LNCaP clone FGC (cell line): ENCODE measurements at places on chromosomes 7 and 10.

GRCh38 chr10:122551450-122551849 is 9.1 kb upstream of the DMBT1 start:
- DNase-seq, result no peak

DNA sequence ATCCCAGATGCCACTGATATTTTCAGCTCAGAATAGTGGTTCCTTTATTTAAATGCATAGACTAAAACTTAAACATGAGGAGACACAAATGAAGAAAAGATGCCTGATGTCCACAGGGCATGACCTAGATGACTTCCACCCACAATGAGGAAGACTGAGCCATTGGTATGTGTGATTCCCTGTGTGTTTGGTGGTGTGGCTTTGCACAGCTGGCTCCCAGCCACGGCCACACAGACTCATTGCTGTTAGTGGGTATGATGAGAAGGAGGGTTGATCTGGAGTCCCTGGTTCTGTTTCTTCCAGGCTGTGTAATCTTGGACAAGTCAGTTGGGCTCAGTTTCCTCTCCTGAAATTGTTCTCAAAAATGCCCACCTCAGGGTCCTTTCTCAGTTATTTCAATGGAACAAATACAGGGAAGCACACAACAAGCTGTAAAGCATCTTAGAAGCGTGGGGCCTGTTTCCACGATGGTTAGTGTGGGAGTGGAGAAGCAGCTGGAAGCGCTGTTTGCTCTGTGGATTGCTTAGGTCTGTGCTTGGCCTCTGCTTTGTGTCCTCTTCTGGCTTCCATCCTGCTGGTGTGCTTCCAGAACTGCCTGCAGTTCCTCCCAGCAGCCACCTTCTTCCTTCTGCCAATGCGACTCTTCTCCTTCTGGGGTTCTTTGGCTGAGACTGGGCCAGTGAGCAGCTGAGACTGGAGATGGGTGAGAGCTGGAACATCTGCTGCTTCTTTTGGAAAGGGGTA is 303.7 kb downstream of the BMPER start:
- DNase-seq, result no peak

DNA sequence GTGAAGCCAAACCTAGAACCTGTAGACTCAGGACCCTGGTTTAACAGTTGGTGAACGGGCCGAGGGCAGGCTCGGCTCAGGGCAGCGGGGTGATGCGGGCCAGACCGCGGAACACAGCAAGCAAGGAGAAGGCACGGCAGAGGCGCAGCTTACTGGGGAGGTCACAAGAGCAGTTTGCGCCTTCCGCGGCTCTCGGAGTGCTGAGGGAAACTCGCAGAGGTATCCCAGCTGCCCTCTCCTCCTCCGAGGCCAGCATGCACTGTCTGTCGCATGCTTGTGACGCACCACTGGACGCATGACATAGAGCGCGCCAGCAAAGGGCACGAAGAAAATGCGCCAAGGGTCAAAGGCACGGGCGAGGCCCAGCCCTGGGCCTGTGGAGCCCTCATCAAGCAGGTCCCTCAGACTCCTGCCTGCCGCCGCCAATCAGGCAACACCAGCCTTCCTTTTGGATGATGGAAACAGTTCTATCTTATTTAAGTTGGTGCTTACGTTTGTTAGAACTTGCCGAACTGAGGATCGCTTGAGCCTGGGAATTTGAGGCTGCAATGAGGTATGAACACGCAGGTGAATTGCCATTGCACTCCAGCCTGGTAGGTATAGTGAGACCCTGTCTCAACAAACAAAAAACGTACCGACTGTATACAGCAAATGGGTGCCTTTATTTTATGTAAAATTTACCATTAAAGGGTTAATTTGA is 574.3 kb upstream of the GHITM start:
- DNase-seq, result no peak

GRCh38 chr7:67392596-67393438 is 396.2 kb downstream of the TYW1 start:
- DNase-seq, result peak; percentile 82

DNA sequence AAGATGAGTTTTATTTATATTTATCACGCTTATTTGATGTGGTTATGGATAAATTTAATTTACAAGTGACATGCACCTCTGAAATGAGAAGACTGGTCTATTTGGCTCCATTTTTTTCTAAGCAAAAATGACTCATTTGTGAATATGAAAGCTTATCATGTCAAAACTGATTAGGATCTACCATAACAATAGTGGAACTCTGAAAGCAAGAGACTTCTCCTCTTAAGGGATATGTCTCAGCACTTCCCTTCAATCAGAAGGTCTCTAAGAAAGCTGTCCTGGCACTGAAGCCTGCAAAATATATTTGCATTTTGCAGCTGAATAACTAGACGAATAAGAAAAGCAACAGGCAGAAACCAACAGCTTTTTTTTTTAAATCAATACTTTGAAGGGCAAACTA is 12.7 kb downstream of the FAS start:
- no peak for DNase-seq

DNA sequence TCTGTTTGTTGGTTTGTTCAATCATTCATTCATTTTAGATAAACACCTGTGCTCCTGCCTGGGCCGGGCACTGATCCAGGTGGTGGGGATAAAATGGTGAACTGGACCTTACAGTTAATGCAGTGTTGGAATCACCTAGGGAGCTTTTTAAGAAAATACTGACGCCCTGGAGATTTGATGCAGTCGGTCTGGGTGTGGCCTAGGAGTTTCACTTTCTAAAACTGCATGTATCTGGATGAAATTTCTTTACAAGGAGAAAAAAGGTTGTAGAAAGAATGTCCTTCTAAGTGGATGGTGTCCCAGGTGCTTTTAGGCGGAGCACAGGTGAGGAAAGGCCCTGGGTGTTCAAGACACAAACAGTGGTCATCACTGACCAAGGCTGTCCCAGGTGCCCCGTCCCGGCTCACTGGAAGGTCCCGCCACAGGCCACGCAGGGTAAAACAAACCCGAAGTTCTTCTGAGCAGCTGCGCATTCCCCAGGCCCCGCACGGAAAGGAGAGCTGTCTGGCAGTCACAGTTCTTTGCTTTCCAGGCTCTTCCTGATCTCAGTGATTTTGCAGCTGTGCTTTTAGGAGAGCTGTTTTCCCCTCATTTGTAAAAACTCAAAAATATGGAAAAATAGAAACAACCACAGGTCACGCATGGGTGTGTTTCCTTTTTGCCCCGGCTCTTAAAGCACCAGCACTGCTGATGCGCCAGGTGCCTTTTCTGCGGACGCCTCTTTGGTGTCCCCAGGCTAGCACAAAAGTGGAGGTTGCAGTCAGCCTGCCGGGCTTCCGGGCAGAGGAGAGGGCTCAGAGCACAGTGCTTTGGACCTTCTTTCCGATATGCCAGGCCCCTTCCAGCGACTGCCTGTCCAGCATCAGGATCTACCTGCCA is 161.9 kb downstream of the GRK5 start:
- no peak for DNase-seq

GRCh38 chr10:14186245-14186644 is 144.5 kb downstream of the FRMD4A start:
- DNase-seq, result no peak

DNA sequence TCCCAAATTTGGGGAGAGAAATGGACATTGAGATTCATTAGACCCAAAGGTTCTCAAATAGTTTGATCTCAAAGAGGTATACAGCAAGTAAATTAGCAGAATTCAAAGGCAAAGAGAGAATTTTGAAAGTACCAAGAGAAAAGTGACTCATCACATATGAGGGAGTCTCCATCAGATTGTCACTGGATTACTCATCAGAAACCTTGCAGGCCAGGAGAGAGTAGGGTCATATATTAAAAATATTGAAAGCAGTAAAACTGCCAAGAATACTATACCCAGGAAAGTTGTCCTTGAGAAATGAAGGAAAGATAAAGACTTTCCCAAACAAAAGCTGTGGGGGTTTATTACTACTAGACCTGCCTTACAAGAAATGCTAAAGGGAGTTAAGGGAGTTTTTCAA is 140.6 kb downstream of the TMEM168 start:
- no peak for DNase-seq

- DNase-seq, result no peak
These were observed 128.4 kb upstream of the PPP2R2D start for GRCh38 chr10:131772441-131772840.

- no peak for DNase-seq
These were observed 67.3 kb downstream of the VWA2 start for GRCh38 chr10:114306116-114306973.

- DNase-seq, result no peak
These were observed 5.6 kb downstream of the CH25H start for GRCh38 chr10:89201345-89202032.

- DNase-seq, result no peak
These were observed 111.8 kb downstream of the ANKRD61 start for GRCh38 chr7:6142871-6143380.

DNA sequence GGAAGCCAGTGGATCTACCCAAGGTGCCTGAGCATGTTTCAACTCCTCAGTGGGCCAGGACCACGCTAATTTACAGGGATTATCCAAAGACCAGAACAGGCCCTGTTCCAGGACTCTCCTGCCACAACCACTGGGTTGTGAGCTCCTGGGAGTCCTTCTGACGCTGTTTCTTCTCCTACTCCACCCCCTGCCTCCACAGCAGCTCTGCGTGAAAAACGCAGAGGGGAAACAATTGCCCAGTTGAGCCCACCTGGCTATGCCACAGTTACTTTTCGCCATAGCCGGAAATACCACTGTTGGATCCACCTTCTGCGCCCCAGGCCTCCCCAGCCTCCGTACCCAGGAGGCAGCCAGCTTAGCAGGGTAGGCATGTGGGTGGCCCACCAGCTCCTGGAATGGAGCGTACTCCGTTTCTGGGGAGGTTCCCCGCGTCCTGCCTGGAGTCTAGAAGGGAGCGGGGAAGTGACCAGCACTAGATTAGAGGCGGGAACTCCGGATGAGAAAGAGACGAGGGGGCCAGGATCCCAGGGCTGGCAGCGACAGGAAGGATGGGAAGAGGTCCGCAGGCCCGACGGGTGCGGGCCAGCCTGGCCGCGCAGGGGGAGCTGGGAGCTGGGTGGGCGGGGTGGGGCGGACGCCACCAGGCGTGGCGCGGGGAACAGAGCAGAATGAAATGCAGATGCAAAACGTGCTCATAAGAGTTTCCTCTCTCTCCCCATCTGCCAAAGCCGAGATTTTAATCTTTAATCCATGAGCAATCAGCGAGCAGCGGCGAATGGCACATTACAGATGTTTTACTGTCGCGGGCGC is 32.1 kb upstream of the PAX2 start:
- DNase-seq, result no peak

DNA sequence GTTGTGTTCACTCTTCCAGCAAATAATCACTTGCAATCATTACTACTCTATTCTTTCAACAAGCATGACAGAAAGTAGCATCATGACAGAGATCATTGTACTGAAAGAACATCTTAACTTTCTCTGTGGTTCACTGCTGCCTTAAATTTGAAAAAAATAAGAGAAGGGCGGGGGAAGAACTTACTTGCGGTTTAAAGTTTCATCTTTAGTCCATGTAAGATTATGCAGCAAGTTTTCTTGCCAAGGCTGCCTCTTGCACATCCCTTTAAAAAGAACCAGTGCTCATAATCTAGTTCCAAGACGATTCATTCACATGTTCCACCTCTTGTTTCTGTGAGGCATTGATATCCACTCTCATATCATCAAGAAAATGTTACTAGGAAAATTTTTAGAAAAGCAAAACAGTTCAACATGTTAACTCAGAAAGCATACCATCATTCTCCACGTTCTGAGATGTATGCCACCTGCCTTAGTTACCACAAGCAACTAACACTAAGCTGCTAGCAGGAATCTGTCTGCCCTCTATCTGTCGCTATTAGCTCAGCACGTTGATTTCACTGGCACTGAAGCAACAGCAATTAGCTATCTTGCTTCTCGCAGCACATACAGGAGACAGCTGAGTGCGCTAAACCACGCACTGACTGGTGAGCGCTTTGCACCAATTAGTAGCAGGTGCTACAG is at the start of gene PCDH15:
PCDH15 (minus strand) TSS at position 491 of the 681 bp plus-strand sequence. CDS start 136,969 bp downstream, outside the sequence.
- peak; percentile 27 for DNase-seq

- peak; percentile 54 for DNase-seq
These were observed 26.3 kb upstream of the ITGB8 start for GRCh38 chr7:20304366-20304765.

GRCh38 chr7:85908051-85908450 is 721.2 kb upstream of the SEMA3D start:
- peak; percentile 49 for DNase-seq

- no peak for DNase-seq
These were observed 60.5 kb upstream of the GHITM start for GRCh38 chr10:84078771-84079170.

- no peak for DNase-seq
These were observed 29.6 kb upstream of the TMEM213 start for GRCh38 chr7:138768241-138768640.

DNA sequence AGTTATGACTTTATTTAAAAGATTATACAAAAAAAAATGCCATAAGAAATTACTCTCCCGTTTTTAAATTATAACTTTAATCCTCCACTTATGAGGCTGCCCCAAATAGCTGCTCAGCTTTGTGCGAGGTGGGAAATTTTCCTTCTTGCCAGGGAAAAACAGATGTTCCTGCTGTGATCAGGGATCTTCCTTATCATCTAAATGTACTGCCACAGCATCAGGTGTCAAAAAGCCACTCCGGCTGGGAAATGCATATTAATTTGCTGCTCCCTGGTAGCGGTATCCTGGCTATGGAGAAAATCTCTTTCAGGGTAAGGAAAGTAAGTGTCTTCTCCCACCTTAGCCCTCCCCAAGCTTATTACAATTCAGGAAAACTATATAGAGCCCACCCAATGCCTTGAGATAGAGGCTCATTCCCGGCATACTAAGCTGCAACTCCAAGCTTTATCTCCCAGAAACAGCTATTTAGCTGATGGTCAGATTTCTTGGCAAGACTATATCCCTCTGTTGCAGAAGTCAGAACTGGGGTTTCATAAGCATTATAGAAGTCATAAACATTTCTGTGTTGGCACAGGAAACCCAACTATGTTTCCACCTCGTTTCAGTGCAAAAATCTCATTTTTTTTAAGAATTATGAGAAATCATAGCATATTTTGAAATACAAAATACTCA is 360.4 kb downstream of the PARD3 start:
- DNase-seq, result no peak

DNA sequence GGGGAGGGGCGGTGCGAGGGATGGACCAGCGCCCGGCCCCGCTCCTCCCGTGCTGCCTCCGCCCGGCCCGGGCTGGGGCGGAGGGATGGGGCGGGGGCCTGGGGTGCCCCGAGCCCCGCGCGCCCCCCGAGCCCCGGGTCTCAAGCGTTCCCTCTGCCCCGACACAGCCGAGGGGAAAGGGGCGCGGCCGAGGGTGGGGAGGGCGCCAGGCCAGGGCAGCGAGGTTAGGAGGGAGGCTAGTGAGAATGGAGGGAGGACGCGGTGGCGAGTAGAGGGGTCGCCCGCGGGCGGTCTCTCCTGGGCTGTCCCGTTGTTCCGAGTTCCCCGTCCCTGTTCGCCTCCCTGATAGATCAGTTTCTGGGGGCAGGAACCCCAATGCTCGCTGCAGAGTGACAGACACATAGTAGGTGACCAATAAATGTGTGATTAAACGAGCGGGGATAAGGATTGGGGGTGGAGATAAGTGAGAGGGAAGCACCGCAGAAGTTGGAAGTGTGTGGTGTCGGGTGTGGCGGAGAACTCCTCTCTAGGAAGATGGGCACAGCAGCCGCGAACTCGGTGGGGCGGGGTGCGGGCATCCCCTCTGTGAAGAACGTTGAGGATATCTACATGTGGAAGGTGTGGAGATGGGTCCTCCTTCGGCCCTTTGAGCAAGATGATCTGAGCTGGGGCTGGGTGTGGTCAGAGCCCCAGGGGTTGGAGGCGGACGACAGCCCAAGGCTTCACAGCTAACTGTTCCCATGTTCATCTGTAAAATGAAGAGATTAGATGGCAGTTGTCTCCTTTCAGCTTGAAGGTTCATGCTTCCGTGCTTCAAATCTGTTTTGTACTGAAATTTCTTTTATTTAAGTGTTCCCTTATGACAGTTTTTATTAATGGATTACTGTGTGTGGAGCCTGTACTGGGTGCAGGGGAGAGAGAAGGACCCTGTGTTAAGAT is 580 bp downstream of the ZNF775 start:
- no peak for DNase-seq

GRCh38 chr10:111247781-111248389 is 171.1 kb downstream of the ADRA2A start:
- peak; percentile 32 for DNase-seq
